DMS 273 treated with DMSO at 0.1 percent for 48 hours (cell line): ENCODE measurements at places on chromosomes 6 and 20.

- no peak for DNase-seq
These were observed 27.8 kb downstream of the PPP1R16B start for GRCh38 chr20:38833154-38833856.

- DNase-seq: no peak
These were observed 566.8 kb downstream of the TFAP2A start for GRCh38 chr6:9848094-9848493.

- DNase-seq: peak; percentile 11
These were observed 782 bp downstream of the MAP3K5 start for GRCh38 chr6:136791296-136792094.

DNA sequence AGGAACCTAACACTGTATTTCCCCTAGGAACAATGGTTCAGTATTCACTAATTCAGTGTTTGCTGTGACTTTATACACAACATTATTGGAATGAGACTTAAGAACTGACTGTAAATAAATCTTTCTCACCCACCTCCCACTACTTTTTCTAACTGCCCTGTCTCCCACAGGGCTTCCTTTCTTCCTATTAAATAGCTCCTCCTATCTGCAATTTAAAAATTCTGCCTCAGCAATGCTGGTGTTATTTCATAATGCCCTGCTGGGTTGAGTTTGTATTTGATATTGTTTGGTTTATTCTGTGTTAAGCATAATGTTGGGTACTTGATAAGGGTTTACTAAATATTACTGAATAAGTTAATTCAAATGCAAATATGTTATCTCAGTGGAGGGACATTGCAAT is 573.1 kb upstream of the RNF217 start:
- DNase-seq: no peak

GRCh38 chr20:43187476-43188233 is 2.1 kb downstream of the PTPRT start:
- DNase-seq: peak; percentile 5

DNA sequence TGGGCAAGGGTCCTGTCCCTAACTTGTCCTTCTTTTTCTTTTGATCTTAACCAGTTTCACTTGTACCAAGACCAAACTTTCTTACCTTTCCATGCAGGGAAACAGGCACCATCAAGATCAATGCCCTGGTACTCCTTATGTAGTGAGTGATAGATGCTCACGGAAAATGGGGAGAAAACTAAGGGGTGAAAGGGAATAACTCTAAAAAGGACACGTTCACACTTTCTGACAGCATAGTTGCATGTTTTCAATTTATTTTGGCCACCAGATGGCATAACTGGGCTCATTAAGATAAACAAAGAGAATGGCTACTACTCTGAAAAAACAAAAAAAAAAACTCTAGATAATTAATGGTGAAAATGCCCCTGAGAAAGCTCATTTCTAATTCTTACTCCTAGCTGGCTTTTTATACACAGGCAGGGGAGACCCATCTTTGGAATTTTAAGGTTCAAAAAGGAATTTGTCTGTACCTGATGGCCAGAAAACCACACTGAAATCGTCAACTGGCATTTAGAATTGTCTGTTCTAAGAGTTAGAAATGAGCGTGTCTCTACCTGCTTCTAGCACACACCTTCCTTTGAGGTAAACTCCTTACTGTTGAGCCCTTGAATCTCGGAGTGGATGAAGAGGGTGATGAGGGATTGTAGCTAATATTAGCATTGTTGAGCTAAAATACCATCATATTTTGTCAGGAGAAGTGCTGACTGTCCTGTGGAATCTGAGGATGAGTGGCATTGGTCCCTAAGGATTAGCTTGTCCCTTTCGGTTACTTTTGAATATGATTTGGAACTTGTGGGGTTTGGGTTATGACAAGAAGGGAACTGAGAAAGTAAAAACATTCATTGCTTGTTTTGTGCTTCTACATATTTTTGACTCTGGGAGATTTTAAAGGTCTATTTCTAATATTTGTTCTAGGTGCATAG is 62.2 kb upstream of the DDR1 start:
- no peak for DNase-seq

- no peak for DNase-seq
These were observed 476 bp upstream of the CLIC5 start for GRCh38 chr6:46016063-46016608.

- no peak for DNase-seq
These were observed 76.8 kb upstream of the PIM1 start for GRCh38 chr6:37092923-37093727.

DNA sequence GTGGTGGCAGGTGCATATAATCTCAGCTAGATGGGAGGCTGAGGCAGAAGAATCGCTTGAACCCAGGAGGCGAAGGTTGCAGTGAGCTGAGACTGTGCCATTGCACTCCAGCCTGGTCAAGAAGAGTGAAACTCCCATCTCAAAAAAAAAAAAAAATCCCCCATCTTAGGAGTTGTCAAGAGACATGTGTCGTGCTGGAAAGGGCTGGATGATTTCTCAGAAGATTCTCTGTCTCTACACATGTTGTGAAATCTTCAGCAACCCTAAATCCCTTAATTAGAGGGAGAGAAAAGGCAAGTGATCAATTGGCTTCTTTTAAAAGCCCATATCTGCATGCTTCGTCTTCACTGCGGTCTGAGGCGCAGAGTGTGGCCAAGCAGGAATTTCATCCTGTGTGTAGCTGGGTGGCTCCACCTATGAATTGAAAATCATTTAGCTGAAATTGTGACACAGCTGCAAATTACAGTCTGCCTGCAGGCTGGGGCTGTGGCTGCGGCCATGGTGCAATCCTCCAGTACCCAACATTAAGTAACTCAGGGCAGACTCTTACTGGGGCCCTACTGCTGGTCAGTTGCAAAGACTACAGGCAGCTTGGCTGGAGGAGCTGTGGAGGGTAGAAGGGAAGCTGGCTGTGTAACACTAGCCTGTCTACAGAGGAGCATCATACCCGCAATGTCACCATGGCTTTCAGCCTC is 3.2 kb upstream of the TGM3 start:
- DNase-seq: no peak

DNA sequence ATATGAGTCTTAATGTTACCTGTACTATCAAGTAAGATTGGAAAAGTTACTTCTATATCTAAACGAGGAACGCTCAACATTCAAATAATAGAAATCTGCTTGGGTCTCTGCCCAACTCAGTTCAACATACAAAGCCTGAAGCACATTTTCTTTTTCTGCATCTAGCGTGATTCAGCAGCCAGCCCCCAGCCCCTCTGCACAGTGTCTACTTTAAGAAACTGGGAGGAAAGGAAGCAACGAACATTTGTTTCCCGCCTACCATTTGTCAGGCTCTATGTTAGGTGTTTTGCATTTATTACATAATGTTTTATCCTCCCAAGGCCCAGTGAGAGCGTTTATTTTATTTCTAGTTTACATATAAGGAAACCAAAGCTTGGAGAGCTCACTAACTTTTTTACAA is 17.3 kb downstream of the PHACTR1 start:
- DNase-seq: no peak

GRCh38 chr6:36827261-36828079 is 11.8 kb downstream of the CPNE5 start:
- no peak for DNase-seq

DNA sequence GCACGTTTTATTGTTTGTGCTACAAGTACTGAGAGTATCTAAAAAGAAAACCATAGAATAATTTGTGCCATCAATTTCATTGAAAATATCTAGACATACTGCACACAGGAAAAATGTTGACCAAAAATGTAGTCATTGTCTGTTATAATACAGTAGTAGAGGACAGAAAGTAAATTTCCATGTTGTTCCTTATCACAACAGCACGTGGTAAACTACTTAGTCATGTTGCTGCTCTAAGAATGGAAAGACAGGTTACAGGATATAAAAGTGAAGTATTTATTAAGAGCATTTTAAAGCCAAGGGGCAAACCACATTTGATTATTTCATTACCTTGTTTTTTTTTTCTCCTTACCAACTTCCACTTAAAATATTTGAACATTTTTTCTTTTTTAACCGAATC is 89.0 kb upstream of the CEP85L start:
- no peak for DNase-seq

DNA sequence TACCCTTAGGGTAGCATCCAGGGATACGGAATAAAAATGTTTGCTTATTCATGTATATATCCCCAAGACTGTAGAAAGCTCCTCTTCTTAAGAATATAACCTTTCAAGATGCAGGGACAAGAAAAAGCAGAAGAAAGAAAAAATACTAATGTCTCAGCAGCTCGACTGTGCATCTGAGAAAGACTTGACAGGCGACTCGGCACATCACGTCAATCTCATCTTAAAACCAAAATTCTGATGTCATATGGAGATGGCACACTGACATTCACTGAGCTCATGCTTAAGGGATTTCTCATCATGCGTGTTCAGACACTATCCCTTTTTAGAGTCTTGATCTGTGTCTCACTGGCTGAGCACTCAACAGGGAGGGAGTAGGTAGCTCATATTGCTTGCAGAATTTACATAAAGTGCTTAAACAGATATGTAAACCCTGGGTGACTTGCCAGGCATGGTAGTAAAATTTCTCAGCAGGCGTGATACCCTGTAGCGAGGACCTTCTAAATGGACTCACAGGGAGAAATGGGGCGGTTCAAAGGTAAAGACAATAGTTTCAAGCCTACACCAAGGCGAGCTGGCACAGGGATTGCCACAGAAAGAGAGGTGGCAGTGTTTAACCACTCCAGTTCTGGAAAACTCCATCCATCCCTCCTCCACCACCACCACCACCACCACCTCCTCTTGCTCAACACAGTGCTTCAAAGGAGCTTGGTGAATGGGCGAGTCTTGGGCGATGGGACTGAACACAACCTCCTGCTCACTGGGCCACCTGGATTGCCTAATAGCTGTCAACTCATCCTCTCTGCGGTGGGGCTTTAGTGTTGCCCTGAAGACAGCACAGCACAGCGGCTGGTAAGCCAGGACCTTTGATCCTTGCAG is 330.5 kb downstream of the TFAP2A start:
- DNase-seq: no peak

- no peak for DNase-seq
These were observed 894 bp downstream of the PYGB start for GRCh38 chr20:25248786-25249172.

DNA sequence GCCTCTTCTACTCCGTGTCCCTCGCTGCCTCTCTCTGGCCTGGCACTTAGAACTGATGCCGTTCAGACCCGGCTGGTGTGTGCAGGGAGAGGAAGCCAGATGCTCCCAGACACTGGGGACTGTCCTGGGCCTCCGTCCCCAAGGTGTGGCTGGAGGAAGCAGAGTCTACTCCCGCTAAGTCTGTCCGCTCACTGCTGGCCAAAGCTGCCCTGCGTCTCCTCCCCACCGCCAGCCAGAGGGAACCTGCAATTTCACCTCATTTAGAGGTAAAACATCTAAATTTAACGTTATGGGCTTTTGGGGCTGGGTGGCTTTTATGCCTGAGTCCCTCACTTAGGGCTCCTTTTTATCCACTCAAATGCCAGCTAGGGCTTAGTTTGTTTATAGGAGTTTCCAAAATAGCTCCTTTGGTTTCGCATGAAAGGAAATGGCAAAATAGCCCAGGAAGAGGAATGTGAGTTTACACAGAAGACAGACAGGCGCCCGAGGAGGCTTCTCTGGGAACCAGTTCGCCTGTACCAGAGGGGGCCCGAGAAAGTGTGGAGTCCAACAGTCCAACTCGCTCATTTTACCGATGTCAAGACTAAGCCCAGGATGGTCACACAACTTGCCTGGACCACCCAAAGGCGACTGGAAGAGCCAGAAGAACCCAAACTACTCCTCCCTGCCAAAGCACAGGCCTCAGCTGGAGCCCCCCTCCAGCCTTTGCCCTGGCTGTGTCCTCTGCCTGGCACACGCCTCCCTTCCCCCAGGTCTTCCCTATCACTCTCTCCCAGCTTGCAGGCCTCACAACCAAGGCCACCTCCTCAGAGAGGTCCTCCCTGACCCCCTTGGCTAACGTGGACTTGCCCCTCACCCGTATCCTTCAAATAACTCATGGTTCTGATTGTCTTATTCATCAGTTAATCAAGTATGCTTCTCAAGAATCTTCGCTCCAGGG is 54.5 kb downstream of the RIPOR3 start:
- DNase-seq: no peak

DNA sequence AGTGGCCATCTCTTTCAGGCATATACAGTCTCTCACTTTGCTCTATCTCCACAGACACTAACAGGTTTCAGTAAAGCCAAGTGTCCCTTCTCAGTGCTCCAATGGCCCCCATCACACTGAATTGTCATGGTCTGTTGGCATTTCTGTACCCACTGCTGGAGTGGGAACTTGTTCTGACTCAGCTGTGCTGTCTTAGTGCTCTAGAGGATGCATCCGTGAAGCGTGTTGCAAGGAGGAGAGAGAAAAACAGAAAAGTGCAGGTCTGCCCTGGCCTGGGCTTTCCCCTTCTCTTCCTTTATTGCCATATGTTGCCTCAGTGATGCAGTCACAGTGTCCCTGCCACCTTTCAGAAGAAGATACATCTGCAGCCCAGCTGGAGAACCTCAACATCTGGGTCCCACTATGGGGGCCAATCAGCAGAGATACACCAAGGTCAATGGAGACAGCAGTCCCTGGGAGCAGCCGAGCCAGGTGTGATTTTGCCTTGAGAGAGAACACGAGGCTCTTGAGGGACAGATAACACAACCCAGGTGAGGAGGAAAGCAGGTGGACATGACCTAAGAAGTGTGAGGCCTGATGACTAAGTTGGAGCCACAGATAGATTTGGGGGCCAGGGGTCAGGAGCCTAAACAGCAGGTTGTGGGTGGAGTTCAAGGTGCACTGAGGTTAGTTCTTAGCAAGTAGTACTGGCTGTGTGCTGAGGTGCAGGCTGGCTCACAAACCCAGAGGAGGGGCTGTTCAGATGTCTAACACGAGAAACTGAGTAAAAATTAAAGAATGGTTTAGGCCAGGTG is 5.6 kb upstream of the PLCG1 start:
- DNase-seq: no peak

DNA sequence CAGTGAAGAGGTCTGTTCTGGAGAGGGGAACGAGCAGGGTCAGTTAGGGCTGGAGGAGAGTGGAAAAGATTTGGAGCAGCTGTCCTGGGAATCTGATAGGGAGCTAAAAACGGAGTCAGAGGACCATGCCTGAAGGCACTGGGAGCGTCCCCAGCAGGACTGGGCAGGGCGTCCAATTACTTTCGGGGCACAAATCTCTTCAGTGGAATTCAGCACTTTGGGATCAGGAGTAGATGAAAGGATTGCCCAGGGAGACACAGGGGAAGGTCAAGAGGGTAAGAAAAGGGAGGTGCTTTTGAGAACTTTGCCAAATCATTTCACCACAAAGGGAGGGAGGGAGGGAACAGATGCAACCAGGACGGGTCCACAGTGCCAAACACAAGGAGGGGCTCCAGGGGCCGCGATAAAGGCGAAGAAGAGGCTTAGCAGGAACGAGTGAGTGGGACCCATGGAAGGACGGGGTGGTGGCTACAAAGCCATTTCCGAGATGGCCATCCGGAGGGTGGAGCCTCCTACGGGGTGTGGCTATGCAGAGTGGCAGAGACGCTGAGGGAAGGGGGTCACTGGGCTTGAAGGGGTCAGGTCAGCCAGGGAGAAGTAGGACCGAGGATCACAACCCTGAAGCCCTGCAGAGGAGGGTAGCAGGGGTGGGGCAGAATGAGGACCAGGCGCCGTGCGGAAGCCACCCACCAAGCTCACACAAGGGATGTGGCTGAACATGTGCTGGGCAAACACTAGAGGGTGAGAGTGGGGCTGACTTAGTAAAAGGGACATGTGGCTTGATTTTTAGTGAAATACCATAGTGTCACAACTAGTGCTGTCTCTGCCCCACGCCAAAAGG is 180.0 kb upstream of the RREB1 start:
- DNase-seq: no peak
